ENCODE measurements at places on chromosomes 12 and 14.

GRCh38 chr12:30213166-30213565 lies 429.4 kb upstream of the TMTC1 start:
- no peak for DNase-seq

DNA sequence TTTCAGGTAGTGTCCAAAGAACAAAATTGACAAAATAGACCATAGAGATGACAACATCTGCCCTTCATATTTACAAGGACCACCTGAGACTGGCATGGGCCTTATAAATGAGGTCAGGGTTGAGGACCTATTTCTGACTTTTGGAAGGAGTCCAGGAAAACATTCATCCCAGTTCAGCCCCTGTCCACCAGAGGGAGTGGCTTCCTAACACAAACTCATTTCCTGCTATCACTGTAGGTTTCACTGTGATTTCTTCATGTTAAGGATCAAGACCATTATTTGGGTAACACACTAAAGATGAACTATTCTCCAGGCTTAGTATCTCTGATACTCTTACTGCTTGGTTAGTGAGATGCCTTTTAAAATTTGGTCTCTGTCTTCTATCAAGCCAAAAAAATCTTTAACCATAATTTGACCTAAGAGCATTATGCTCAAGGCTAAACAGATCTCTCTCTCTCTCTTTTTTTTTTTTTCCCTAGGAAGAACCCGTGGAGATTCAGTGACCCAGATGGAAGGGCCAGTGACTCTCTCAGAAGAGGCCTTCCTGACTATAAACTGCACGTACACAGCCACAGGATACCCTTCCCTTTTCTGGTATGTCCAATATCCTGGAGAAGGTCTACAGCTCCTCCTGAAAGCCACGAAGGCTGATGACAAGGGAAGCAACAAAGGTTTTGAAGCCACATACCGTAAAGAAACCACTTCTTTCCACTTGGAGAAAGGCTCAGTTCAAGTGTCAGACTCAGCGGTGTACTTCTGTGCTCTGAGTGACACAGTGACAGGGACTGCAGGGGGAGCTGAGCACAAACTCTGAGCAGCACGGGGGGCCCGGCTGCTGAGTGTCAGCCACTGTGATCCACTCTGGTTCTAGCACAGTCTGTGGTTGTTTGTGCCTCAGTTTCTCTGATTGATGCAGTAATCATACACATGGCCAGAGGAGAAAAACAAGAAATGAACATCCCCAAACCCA lies 267.6 kb upstream of the OR4E1 start:
- DNase-seq, result no peak

DNA sequence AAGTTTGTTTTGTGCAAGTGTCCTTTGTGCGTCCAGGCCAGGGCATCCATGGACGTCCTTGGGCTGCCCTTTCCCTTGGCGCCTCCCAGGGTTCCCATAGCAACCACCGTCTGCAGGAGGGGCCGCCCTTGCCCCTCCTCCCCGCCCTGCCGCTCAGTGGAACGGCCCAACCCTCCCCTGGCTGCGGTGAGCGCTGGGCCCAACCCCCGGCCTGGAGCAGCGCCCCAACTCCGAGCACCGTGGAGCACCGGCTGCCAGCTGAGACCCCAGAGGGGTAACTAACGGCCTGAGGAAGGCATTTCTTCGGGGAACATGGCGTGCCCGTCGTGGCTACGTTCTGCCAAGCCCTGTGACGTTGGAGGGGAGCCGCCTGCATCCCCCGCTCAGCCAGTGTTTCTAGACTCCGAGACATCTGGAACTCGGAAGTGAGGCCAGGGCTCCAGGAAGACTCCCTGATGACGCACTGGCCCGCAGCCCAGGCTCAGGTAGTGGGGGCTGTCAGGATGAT lies 5.3 kb upstream of the ACACB start:
- DNase-seq, result no peak

GRCh38 chr14:72613231-72613974 lies 280.5 kb downstream of the DPF3 start:
- DNase-seq, result no peak

DNA sequence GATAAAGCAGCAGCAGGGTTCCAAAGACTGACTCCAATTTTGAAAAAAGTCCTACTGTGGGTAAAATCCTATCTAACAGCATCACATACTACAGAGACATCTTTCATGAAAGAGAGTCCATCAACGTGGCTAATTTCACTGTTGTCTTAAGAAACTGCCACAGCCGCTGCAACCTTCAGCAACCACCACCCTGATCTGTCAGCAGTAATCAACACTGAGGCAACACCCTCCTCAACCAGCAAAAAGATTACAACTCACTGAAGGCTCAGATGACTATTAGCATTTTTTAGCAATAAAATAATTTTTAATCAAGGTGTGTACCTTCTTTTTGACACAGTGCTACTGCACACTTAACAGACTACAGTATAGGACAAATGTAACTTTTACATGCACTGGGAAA lies 6.6 kb downstream of the CAPRIN2 start:
- DNase-seq, result no peak

GRCh38 chr12:29569132-29569757 lies 71.8 kb upstream of the OVCH1 start:
- no peak for DNase-seq

- no peak for DNase-seq
These were observed 2.8 kb upstream of the PTMS start for GRCh38 chr12:6763380-6763779.

- DNase-seq, result no peak
These were observed 501.7 kb upstream of the SEL1L start for GRCh38 chr14:82035397-82035796.

- no peak for DNase-seq
These were observed 90.0 kb downstream of the FBXL14 start for GRCh38 chr12:1504304-1504894.

DNA sequence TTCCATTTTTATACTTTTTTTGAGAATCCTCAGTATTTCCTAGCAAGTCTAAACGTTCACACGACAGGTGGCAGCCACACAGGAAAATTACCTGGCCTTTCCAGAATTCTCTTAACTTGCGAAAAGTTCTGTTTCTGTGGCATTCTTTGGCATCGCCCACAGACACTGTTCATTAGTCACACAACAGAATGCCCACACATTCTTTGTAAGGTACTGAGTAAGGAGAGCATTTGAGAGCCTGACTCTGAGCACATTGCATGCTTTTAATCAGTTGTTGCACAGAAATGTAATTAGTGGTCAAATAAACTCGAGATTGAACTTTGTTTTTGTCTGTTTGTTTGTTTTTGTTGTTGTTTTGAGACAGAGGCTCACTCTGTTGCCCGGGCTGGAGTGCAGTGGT lies 52.4 kb downstream of the LMNTD1 start:
- no peak for DNase-seq

GRCh38 chr14:89033756-89034155 lies 209.3 kb downstream of the TTC8 start:
- DNase-seq, result no peak

GRCh38 chr12:111455448-111456320 lies 50.0 kb downstream of the SH2B3 start:
- DNase-seq, result no peak

GRCh38 chr12:110426406-110426805 lies 22.9 kb upstream of the ANAPC7 start:
- DNase-seq, result no peak

- DNase-seq, result no peak
These were observed 12.8 kb upstream of the FGF23 start for GRCh38 chr12:4392223-4392742.

GRCh38 chr12:103442822-103443221 lies 52.9 kb downstream of the C12orf42 start:
- no peak for DNase-seq

- DNase-seq, result no peak
These were observed 143.5 kb upstream of the TBX3 start for GRCh38 chr12:114827461-114827860.

- DNase-seq, result no peak
These were observed 34.2 kb upstream of the LRP1-AS start for GRCh38 chr12:57181561-57182155.

DNA sequence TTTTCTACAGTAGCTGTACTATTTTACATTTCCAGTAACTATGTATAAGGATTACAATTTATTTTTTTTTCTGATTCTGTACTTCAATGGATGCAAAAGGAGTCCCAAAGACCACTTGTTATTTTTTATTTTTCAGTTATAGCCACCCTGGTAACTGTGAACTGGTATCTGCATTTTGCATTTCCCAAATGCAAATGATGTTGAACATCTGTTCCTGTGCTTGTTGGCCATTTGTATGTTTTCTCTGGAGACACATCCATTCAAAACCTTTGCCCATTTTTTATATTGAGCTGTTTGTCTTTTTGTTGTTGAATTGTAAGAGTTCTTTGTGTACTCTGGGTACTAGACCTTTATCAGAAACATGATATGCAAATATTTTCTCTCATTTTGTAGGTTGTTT lies 485.6 kb downstream of the LRIG3 start:
- no peak for DNase-seq

GRCh38 chr14:103361867-103362266 lies 23.3 kb upstream of the MARK3 start:
- no peak for DNase-seq

GRCh38 chr14:31788340-31788739 lies 227.1 kb downstream of the NUBPL start:
- no peak for DNase-seq

DNA sequence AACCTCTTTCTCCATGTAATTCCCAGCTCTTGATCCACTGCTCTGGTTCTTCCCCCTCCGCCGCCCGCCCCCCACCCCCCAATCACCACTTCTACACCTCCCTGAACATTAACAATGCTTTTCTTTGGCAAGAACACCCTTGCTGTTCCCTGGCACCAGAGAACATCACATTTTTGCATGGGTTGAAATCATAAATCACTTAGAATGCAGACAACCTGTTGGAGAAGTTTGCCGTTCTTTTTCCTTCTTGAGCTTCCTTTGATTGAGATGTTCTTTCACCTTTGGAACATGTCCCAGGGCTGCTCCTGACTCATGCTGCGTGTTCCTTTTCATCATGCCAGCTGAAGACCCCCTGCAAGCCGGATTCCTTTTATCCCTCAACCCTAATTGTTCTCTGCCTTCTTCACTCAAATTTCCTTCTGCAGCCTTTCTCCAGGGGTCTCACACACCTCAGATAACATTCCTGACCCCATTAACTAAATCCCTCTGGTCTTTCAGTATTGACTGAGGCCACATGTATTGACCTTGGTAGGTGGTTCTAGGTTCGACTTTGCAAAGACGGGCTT lies 294.1 kb upstream of the TMPO start:
- no peak for DNase-seq

DNA sequence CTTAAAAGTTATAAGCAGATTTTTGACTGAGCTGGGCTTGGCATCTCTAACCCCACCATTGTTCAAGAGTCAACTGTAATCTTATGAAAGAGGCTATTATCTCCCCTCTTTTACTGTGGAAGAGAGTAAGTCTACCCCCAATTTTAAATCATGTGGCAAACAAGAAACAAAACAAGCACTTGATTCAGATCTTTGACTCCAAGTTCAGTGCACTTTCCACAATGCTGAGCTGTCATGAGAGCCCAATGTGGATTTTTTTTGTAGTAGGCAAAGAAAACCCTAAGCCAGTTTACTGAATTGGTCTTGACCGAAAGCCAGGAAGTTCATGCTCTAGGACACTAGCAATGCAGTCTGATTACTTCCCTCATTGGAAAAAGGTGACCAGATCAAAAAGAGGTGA lies 306.2 kb downstream of the GALC start:
- DNase-seq, result no peak

GRCh38 chr14:36068777-36069534 lies 107.6 kb downstream of the PTCSC3 start:
- no peak for DNase-seq

GRCh38 chr12:94379479-94380113 lies 80.1 kb downstream of the CEP83 start:
- no peak for DNase-seq

GRCh38 chr12:5593086-5593485 lies 161.2 kb downstream of the NTF3 start:
- DNase-seq, result no peak

GRCh38 chr12:45464699-45465098 lies 248.8 kb downstream of the ANO6 start:
- DNase-seq, result no peak

DNA sequence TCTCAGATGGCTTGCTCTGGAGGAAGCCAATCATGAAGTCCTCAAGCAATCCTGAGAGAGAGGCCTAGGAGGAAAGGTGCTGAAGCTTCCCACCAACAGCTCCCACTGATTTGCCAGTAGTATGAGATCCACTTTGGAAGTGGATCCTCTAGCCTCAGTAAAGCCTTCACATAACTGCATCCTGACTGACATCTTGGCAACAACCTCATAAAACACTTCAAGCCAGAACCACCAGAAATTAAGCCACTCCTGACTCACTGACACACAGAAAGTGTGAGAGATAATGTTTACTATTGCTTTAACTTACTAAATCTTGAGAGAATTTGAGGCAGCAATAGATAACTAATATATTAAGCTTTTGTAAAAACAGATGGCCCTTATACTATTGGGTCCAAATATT lies 11.7 kb upstream of the TMX1 start:
- no peak for DNase-seq

- no peak for DNase-seq
These were observed 28.8 kb downstream of the SLC24A4 start for GRCh38 chr14:92351750-92352149.

- no peak for DNase-seq
These were observed 77.7 kb downstream of the ETNK1 start for GRCh38 chr12:22702690-22703089.

GRCh38 chr14:23627961-23628360 lies 8.2 kb upstream of the DHRS2 start:
- DNase-seq, result no peak

GRCh38 chr12:107351713-107352112 lies 258.4 kb upstream of the CRY1 start:
- no peak for DNase-seq

DNA sequence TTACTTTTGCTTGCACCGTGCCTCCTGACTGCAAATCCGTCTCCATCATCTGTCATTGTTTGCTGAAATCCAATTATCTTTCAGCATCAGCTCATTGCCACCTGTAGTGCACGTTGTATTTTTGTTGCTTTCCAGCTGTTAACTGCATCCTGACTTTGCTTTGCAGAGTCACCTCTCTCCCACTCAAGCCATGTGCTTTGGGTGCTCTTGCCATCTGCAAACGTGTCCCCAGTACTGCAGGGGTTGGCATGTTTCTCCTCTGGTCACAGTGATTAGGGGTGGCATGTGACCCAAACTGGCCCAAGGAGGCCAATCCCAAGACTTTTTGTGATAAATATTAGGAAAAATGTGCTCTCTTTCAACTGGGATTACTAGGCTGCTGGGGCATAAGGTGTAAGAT lies 10.5 kb upstream of the TMED2 start:
- DNase-seq, result no peak

DNA sequence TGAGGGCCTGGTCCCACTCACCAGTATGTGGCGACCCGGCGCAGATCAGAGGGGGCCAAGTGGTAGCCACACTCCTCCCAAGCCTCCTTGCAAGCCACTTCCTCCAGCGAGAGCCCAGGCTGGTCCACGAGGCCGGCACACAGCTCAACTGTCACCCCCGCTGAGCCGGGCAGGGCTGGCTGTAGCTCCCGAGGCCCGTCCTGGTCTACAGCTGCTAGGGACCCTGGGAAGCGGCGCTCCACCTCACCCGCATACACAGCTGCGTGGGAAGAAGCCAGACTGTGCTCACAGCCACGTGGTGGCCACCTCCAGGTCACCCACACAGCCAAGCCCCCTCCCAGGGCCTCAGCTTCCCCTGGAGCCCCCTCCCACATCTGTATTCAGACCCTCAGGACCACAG lies 4.6 kb downstream of the NUDT14 start:
- no peak for DNase-seq

- DNase-seq, result no peak
These were observed 16.7 kb upstream of the VRK1 start for GRCh38 chr14:96780500-96780899.

All from stimulated activated CD4-positive, alpha-beta T cell treated with anti-CD3 and anti-CD28 coated beads, TNF-alpha, amount 100 ng/mL, for 24 hours (primary cell).